MM.1S (cell line): ENCODE measurements at places on chromosomes 12 and 14.
A peak's percentile ranks its signal among the peaks of the same experiment; 100 is the strongest.

DNA sequence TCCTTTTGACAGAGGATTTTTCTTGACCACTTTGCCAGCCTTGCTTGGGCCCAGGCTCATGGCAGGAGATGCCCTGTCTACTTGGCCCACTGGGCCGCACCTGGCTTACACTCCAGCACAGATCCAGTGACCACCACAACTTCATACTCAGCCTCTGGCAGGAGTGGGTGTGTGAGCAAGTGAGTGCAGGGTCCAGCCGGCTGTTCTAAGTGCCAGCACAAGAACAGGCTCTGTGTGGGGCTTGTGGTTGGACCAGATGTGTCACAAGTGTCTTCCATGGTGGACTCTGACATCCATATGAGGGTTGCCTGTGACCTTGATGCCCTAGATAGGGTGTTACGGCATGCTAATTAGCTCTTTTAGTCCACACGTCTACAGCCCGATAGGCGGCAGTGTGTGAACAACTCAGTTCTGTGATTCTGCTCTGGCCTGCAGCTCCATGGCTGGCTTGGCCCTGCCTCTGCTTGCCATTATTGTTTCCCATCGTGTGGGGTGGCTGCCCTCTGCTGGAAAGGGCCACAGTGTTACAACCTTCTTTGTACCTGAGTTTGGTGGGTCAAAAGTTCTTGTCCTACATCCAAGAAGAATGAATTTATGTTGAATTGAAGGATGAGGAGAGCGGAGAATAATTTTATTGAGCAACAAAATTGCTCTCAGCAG, 1089.1 kb downstream of the SLC6A15 start:
- DNase-seq: peak; percentile 87

GRCh38 chr12:65334521-65334920, 56.0 kb downstream of the MSRB3 start:
- no peak for DNase-seq

GRCh38 chr14:96926001-96926400, 128.8 kb downstream of the VRK1 start:
- no peak for DNase-seq

DNA sequence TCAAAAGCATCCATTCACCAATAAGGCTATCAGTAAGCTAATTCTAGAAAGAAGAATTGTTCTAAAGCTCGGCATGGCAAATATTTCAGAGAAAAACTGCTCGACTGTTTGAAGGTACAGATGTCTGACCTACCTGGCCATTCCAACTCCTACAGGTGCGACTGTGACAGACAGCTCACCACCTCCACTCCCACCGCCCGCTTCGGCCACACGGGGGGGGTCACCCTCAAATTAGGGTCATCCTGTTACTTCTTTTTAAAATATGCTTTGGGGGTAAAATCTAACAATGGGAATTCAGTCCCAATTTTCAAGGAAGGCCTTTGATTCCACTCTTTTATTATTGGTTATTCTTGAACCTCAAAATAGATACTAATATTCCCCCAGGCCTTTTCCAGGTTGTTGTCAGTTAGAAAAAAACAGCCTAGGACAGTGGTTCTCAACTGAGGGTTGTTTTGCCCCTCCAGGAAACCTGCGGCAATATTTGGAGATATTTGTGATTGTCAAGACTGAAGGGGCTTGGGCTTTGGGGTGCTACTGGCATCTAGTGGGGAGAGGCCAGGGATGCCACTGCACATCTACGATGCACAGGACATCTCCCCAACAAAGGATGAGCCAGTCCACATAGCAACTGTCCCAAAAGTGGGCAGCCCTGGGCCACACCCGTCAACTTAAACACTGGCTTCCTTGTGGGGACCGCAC, 81.2 kb downstream of the BCL11B start:
- DNase-seq: no peak

- DNase-seq: peak; percentile 80
These were observed at the start of gene GLS2 for GRCh38 chr12:56488041-56488955. TSS of gene GLS2 (minus strand) at chr12:56488161. CDS start at chr12:56488118, 43 bp downstream.

GRCh38 chr14:68759017-68759560, 33.8 kb downstream of the ZFP36L1 start:
- no peak for DNase-seq

GRCh38 chr14:23056145-23056955, 970 bp downstream of the CDH24 start:
- peak; percentile 64 for DNase-seq

- no peak for DNase-seq
These were observed 80.8 kb upstream of the CMKLR1 start for GRCh38 chr12:108419949-108420348.

DNA sequence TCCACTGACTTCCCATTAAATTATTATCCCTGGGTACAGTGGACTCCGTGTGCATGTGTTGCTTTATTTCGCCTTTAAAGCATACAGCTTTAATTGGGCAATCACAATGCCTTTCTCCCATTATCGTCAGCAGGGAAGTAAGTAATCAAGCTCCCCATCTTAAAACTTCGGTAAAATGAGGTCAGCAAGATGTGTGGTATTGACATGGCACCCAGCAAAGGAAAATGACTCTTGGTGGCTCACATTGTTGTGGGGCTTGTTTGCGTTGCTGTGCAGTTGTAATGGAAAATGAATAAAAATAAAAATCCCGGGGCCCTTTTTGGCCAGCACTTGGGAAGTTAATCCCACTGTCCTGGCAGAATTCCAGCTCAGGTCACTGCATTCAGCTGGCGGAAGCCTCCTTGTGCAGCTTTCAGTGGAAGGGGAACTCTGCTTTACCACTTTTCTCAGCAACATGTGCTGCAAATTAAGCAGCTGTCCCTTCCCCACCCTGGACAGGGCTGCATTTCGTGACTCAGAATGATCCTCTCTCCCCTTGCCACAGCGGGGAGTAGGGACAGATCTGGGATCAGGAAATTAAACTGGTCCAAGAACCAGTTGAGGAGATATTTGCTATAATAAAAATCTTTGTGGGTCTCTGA, 13.9 kb upstream of the ATP2A2 start:
- no peak for DNase-seq

DNA sequence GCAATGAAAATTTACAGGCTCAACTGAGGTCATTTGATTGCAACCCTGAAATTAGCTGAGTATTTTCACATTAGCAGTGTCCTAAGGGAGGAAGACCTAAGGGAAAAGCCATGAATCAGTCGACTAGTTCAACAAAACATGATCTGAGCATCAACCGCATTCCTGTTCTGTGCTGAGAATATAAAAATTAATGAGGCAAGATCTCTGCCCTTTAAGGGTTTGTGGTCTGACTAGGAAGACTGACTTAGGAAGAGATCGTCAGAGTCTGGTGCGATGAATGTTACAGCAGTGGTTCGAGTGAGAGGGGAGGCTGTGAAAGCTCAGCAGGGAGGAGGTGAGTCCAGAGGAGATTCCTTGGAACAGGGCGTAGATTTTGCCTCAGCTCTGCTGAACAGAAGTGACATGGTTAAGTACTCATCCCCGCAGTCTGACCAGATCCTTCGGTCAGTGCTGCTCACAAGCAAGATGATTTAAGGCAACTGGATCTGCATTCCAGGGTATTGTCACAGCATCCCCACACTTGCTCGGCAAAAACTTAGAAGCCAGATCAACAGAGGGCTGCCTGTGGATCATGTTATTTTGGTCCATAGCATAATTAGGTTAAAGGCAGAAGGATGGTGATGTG, 49.6 kb downstream of the BMAL2 start:
- no peak for DNase-seq

DNA sequence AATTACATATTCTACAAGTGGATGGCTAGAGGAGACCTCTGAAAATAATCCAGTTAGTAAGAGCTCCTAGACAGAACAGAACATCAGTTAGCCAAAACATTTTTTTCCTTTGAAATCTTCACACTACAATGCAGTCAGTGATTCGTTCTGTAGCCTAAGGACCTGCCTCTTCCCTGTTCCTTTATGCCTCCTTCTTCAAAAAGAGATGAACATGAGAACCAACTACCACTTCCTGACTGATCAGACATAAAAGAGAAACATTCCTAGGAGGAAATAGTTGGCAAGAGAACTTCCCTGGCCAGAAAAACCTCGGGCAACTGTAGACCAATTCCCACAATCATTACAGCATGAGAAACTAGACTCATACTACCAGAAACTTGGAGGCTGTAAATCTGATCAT, 29.4 kb downstream of the ITPR2 start:
- DNase-seq: no peak

- peak; percentile 60 for DNase-seq
These were observed 1.2 kb upstream of the GAPDH start for GRCh38 chr12:6532927-6533652.

GRCh38 chr12:128606538-128606937, 217.2 kb downstream of the SLC15A4 start:
- DNase-seq: no peak

DNA sequence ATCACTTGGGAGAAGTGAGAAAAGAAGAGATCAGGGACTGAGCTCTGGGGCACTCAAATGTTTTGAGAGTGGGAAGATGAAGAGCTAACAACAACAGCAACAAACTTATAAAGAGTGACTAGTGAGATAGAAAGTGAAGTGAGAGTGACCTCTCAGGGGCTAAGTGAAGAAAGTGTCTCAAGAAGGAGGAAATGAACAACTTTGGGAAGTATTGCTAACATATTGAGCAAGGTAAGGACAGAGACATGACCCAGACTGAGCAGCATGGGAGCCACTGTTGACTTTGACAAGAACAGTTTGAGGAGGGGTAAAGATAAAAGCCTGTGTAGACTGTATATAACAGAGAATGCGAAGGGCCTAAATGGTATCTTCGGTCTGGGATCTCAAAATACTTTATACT, 155.1 kb upstream of the BTG1 start:
- DNase-seq: no peak

DNA sequence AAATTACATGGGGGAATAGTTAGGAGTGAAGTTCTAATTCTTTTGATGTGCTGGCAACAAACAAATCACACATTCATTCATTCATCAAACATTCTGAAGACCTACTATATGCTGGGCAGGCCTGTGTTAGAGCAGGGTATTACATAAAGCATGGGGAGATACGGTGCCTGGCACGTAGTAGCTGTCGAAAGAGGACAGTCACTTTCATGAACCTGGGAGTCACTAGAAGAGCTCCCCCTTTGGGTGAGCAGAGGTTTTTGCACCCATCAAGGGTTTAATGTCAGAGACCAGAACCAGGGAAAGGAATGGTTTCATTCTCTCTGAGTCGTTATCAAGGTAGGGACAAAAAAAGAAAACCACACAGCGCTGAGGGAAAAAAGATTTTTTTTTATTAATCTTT, 10.0 kb downstream of the LHX5 start:
- DNase-seq: no peak

DNA sequence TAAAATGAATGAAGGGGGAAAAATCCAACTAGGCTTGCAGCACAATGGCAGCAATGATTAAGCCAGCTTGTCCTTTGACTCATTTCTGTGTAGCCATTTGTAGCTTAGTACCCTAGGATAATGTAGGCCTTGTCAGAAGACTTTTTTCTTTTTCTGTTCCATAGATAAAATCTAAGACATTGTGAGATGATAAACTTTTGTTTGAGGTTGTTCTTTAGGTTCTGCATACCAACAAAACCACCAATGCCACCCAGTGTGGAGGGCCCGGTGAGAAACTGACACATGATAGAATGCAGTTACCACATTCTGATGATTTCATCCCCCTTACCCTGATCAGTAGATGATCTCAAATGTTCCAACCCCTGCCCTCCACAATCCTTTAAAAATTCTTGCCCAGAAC, 6.6 kb upstream of the KLRD1 start:
- DNase-seq: no peak

GRCh38 chr14:50524731-50525515, 7.4 kb downstream of the MAP4K5 start:
- DNase-seq: no peak

GRCh38 chr14:100882026-100882967, 21.2 kb downstream of the RTL1 start:
- no peak for DNase-seq

DNA sequence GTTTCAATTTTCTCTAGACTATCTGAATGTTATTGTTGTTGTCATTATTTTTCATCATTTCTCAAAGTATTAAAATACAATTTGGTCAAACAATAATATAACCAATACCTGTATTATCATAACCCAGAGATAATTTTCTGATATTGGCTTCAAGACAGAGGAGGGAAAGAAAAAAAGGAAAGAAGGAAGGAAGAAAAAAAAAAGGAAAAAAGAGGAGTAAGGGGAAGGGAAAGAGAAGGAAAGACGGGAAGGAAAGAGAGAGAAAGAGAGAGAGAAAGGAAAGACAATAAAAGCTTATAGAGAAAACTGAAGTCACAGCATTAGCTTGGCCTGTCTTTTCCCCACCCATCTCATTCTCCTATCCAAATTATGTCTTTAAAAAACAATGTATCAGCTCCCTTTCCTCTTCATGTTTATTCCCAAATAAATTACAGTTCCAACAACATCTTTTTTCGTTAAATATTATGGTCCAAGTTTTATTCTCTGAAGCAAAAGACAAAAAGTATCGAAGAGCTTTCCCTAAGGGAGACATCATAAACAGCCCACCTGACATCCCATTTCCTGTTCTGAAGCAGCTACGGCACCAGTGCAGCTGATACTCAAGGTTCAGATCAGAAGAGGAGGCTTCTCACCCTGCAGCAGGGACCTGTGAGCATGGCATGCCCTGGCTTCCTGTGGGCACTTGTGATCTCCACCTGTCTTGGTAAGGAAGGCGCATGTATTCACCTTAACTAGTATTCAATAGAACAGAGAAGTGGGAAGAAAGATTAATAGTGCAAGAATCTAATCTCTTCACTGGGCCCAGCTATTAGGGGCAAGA, 308.3 kb downstream of the DAD1 start:
- no peak for DNase-seq
